ENCODE measurements at places on chromosomes 1 and 21.

DNA sequence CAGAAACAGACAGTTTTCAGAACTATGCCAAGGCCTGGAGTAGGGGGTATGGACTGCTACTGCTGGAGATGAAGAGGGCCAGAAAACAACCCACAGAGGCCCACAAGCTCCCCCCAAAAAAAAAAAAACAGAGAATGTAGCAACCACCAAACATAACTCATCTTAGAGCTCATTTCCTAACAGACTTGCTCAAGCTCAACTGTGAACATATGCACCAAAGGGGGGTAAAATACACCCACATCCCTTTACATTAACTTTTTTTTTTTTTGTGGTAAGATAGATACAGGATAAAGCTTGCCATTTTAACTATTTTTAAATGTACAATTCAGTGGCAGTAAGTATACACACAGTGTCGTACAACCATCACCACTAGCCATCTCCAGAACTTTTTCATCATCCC lies 36.0 kb downstream of the SEC16B start:
- no peak for DNase-seq

GRCh38 chr1:33001282-33001681 lies 35.4 kb downstream of the AK2 start:
- DNase-seq: no peak

GRCh38 chr1:188402986-188403385 lies 1574.2 kb downstream of the PLA2G4A start:
- DNase-seq: no peak

DNA sequence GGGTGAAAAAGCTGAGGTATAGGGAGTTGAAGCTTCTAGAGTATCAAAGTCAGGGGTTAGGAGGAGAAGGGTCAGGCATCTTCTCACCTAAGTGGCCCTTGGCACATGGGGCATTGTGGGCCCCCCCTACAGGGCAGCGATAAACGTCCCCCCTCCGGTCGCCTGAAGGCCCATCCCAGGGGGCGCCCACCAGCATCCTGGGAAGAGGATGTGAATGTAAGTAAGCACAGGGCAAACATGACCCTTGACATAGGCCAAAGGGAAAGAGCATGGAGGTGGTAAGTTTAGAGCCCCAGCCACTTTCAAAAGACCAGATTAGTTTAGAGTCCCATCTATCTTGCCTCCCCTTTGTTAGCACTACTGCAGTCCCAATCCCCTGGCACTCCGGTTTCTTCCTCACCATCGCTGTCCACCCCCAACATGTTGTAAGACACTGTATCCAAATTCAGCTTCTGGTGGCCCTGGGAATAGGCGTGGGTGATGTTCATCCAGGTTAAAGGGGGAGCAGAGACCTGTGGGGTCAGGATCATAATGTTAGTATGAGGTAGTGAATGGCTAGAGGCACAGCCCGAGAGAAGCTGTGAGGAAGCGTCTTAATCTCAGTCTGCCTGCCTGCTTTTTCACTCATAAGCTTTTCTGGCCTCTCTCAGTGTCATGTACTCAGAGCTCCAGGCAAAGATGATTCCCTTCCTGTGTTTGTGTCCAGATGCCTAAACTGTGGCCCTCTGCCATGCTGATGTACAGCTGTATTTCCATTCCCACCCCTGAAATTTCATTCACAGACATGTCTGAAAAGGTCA lies 2.7 kb downstream of the ITGA10 start:
- DNase-seq: no peak

DNA sequence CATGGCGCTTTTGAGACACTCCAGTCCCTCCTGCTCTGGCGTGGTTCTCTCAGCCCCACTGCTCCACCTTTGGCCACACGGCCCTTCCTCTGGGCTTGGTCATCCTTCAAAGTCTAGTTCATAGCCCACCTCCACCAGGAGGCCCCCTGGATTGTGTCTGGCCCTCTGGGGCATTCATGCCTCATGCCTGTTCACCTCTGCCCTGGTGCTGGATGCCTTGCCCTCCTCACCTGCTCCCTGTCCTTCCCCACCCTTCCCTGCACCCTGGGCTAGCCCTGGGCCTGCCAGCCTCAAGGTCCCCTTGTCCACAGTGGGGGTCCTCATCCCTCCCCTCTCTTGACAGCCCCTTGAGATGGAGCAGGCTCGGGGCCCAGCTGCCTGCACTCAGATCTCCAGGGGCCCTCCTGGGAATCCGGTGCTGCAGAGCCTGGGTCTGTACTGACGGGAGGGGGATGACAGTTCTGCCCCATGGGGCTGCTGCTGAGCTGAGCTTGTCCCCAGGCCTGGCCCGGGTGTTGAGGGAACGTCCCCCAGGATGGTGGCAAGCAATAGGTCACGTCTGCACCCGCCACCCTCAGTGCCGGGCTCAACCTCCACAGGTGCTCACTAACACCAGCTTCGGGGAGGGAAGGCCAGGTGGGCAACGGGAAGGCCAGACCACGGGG lies 18.4 kb downstream of the PRXL2B start:
- no peak for DNase-seq

DNA sequence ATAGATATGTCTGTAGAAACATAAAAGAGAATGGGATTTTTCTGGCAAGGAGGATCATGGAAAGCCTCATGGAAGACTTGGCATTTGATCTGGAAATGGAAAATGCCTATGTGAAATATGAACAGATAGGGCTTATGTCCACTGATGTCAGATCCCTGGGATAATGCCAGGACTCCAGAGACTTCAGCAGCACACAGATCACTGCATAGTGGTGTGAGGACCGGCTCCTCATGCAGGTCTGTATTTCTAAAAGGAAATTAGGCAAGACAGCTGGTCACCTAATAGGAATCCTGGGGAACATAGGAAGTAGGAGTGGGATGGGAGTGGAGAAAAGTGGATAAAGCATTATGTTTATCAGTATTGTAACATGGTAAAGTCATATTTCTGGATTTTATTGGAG lies 56.8 kb upstream of the IPO9 start:
- DNase-seq: peak; percentile 51

DNA sequence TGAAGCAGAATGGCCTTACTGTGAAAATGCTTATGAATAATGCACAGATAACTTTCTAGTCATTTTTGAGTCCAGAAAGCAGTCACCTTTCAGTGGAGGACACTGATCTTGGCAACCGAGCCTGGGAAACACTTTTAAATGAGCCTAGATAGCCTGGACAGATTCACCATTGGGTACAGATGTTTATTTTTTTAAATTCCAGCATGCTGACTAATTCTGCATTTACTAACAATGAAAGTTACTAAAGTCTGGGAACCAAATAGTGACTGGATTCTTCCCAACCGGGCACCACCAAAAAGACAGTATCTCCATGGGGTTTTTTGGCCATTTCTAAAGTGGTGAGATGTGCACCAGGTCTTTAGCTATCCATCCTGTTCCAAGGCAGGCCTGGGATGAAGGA lies 3.3 kb upstream of the FMOD start:
- DNase-seq: no peak

DNA sequence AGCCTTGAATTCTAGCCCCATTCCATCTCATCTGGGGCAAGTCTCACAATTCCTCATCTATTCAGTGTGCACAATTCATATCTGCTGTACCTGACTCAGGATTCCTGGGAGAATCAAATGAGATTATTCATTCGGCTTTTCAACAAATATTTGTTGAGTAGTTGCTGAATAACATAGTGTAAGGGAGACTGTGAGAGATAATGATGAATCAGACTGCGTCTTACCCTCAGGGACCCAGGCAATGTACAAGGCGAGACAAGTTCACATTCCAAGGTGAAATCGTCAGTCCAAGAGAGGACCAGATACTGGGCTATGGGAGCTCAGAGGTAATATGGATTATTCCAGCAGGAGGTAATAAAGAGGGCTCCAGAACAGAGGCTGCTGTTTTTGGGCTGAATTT lies 67.8 kb upstream of the SMYD2 start:
- DNase-seq: peak; percentile 97

DNA sequence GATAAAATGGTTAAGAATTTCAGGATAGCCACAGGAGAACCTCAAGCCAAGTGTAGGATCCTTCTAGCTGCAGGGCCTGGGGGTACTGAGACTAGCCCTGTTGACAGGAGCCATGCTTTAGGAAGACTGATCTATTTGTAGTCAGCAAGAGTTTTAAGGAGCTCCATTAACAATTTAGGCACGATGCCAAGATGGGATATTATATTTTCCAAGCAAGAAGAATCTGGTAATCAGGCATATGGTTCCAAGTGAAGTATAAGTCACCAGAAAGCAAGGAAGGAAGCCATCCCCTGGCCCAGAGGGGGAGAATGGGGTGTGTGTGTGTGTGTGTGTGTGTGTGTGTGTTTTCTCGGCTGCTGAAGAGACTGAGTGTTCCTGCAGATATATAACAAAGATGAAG lies 7.0 kb downstream of the IFNAR2 start:
- DNase-seq: no peak

DNA sequence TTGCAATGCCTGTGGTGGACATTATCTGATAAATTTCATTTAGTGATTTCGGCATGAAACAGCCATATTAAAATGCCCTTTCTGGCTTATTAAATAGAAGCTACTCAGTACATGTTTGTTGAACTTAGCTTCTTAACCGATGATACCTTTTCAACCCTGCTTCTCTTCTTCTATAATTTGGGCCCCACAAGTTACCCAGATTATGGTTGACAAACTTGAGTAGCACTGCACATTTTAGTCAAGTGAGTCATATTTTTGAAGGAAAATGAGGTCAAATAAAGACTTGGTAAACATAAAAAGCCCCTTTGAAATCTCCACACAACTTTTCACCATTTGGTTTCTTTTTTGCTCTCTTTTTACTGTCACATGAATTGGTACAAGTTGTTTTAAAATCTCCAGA lies 33.8 kb downstream of the GIPC2 start:
- no peak for DNase-seq

- no peak for DNase-seq
These were observed 27.5 kb downstream of the KCNC4 start for GRCh38 chr1:110237386-110238152.

DNA sequence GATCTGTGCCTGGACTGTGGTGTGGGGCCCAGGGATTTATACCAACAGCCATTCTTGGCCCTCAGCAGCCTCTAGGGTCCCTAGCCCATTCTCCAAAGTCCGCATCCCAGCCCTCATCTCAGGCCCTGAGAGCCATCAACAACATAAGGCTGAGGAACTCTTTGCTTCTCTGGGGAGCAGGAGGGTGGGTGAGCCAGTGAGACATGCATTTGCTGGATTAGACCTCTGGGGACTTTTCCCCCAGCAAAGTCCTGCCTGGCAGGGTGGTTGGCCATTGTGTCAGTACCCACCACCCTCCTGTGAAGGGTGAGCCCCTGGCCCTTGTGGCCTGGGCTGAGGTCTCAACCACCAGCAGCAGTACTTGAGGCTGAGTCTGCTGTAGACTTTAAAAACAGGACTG lies 24.2 kb upstream of the FAM20B start:
- DNase-seq: no peak

DNA sequence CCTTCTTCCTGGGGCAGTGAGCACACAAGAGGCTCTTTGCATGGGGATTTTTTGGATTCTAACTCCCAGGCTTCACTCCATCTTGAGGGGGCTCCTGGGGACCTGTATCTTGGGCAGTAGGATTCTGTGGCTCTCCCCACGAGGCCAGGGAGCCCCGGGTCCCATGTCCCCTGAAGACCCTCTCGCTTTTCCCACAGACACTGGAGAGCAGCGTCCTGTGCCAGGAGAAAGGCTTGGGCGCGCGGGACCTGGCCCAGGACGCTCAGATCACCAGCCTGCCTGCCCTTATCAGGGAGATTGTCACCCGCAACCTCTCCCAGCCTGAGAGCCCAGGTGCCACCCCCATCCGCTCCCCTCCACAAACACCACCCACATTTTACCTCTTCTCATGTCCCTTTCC lies 735 bp downstream of the CROCC start:
- DNase-seq: no peak

DNA sequence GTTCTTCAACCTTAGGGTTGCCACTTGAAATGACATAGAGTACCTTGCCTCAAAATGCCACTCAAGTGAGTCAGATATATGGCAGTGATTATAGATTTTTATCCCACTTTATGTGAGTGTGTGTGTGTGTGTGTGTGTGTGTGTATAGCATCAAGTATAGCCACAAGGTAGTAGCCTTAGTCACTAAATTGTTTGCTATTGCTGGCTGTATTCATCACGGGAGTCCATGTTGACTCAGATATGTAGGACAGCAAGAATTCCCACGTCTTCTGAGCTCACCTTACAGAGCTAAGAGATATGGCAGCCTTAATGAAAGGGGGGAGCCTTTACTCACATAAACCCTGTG lies 9.3 kb downstream of the ETS2 start:
- peak; percentile 85 for DNase-seq

GRCh38 chr1:202615501-202616354 lies 94.5 kb downstream of the SYT2 start:
- no peak for DNase-seq

DNA sequence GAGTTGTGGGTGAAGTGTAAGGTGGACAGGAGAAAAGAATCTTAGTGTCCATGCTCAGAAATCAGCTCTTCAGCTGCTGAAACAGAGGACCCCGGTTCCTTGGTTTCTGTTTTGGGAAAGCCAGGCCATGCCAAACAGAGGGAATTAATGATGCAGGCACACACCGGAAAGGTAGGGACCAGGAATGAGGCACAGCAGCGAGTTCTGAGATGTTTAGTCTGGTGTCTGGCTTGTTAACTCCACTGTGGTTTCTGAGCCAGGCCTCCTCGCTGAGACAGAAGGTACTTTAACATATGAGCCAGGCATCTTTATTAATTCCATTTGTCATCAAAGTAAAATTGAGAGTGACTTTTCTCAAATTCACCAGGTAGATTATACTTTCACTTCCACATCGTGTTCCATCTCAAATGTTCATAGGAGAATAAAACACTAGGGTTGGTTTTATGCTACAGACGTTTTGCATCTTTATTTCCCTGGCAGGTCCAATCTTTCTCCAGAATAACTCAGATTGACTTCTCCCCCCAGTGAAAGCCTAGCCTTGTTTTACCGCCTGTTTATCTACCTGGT lies 23.5 kb downstream of the LRRC8D start:
- peak; percentile 33 for DNase-seq

DNA sequence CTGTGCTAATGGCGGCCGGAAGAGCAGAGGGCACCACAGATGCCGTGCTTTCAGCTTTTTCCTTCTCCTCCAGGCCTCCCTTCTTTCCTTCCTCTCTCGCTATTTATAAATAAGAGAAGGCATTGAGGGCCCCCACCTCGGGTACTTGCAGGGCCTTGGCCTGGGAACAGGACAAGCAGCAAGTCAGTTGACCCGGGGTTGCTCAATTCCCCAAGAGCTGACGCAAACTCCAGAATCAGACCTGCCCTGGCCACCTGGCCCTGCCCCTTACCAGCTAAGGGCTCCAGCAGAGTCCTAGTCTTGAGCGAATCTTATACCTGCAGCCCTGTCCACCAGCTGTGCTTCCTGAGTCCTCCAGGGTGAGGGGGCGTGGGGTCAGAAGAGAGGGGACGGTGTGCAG lies 13.5 kb downstream of the TNFRSF1B start:
- no peak for DNase-seq

DNA sequence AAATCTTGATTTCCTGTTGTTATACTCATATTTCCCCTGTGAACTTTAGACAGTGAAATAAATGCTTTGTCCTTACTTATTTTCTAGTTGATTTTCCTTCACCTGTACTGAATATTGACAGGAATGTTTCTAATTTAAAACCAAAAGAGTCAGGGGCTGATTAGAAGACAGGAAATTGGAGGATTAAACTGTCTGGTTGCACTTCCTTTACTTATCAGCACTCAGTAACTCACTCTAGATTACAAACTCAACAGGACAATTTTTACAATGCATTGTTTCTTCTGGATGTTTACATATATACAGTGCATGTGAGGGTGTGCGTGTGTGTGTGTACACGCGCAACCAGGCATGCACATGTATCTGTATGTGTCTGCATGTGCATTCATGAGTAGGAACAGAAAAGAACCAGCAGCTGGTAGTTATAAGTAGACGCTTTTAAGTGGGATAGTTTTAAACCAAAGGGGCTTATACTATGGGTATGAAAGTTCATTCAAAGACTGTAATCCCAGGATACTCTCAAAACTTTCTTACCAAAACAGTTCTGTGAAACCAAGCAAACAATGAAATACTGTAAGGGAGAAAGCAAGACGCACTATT lies 212.0 kb upstream of the NFIA start:
- no peak for DNase-seq
